ENCODE measurements at places on chromosomes 2 and 18. TPM values are rescaled to one million over a fixed set of nuclear protein-coding genes. Genes with fewer than 3 reads are reported as not detected.

The FLACC1 gene
- 1.4 TPM for polyA plus RNA-seq

The MRPL33 gene
- 99.7 TPM for polyA plus RNA-seq

DNA sequence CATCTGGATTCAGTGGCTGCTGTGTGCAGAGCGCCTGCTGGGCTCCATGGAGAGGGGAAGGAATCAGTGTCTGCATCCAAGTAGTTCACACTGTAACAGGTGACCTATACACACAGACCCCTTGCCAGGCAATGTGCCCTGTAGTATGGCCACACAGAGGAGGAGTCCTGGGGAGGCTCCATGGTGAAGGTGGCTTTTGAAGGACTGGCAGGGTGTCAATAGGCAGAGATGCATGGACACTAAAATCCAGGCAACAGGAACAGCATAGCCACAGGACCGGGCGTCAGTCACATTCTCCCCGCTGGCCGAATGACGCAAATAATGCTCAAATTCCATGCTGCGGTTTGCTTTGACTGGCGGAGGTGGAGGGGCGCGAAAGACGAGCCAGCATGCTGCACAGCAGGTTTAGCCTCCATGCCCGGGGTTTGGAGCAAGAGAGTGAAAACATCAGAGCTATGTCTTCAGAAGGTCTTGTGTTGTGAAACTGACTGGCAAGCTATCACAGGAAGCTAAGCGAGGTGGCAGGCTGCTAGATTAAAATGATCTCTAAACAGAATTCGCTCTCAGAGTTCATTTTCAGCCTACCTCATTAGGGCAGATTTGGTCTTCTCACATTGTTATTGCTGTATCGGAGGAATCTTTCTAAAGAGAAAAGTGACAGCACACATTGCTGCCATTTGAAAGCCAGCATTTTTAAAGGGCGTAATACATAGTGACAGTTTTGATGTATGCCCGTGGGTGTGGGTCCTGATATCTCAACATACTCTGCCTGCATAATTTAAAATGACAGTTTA, 1.2 kb upstream of the CHMP1B start:
- peak; percentile 51 for DNase-seq

GRCh38 chr2:150778828-150779227, 291.4 kb upstream of the RND3 start:
- no peak for DNase-seq

DNA sequence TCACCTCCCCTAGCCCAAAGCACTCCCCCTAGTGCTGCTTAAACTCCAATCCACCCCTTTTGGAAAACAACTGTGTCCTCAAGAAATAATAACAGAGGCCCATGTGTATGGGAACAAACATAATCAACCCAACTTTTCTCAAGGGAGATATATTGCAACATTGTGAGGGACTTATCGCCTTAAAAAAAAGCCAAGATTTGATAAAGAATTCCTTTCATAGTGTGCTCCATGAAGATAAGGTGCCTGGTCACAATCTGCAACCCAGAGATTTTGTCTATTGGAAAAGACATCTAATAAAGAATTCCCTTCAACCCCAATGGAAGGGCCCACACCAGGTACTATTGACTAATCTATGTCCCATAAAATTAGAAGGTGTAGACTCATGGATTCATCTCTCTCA, 4.5 kb upstream of the RBFA start:
- DNase-seq: no peak

- DNase-seq: no peak
These were observed 113.3 kb upstream of the ZNF521 start for GRCh38 chr18:25465152-25465732.

DNA sequence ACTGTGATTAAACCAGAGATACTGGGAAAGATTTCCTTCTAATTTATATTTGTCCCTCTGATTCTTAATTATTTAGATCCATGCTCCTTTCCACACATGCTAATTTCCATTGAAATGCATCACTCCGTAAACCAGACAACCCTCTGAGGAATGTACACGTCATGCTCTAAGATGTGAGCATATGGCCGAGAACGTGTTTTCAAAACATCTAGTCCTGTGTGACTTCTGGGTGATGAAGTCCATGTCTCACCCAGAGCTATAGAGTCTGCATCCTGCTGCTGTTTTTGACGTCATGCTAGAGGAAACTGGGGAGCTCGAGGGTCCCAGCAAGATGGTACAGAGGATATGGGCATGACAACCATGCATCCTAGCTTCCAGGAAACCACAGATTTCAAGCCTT, 53.6 kb downstream of the CAPN13 start:
- no peak for DNase-seq

GRCh38 chr2:119864318-119864717, 104.6 kb downstream of the PTPN4 start:
- no peak for DNase-seq

DNA sequence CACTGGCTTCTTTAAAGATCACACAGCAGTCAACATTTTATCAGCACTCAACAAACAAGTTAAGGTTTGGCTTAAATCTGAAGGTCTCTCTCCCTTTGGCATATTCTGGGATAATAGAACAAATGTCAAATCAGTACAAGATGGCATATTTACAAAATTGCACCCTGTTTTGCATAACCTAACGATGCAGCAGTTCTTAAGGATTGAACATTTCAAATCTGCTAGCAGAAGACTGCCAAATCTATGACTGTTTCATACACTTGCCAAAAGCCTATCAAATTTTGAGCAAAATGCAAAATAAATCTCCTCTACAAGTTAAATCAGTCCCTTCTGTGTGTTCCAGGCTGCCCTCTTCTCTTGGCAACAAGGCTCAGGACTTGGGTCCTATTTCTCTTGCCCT, 73.6 kb downstream of the DPP4 start:
- no peak for DNase-seq

Measured in hindlimb muscle (tissue), 1 donor.